ENCODE measurements at places on chromosomes 7 and 10.

DNA sequence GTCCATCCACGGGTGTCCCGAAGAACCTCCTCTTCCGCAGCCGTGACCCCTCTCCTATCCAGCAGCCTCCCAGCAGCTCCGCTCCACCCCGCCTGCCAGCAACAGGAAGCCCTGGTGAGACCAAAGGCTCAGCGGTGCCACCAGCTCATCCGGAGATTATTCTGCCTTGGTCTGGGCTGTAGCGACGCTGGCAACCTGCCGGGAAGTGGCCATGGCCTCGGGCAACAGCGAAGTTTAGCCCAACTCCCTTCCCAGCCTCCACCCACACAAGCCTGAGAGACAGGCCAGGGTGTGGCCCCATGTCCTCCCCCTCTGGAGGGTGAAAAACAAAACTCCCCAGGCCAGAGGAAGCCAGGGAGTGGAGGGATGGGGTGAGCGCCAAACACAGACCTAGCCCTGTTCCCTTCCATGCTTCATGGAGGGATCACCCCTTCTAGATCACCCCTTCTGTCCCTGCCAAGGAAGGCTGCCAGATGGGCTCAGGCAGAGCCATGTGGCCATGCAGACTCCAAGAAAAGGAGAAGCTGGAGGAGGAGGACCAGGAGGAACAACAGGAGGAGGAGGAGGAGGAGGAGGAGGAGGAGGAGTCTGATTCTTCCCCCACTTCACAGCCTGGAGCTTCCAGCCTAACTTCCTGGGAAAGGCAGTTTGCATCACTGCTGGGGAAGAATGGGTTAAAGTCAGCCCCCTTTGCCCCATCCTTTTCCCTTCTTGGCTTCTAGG lies 918 bp downstream of the CALHM2 start:
- DNase-seq = no peak

- no peak for DNase-seq
These were observed 42.4 kb downstream of the STARD3NL start for GRCh38 chr7:38220452-38220851.

- DNase-seq = no peak
These were observed 3.9 kb downstream of the CDK14 start for GRCh38 chr7:90599892-90600555.

- no peak for DNase-seq
These were observed 176.8 kb upstream of the TBX20 start for GRCh38 chr7:35430547-35431153.

DNA sequence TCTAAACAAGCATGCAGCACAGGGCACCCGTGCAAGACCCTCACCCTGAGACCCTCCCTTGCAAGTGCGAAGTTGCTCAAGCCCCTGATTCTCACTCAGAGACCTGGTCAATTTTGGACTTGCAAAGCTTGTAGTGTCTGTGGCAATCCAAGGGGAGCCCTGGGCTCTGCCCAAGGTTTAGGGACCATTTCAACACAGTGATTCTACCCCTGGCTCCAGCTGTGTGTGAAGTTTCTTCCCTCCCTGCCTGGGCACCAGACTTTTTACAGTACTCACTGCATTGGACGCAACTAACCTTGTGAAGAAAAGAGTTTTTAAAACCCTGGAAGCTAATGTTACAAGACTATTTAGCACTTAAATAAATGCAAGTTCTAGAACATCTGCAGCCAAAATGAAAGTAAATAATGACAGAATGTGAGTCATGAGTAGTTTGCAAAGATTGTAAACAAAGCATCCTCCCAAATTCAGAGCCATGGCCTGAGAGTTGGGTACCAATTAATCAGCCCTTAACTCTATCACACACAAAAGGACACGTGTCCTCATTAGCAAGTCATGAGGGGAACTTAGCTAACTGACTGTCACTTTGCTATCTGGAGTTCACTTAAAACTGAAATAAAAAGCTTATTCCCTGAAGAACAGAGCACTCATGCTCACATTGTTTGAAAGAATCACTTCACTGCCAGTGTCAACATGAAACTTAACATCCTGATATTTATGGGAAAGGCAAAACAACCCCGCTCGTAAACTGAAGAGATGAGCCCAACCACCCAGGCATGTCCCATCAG lies 48.1 kb downstream of the RGS10 start:
- DNase-seq = no peak

GRCh38 chr10:44564790-44565189 lies 179.9 kb upstream of the CXCL12 start:
- DNase-seq = no peak

GRCh38 chr10:80462981-80463741 lies 9.1 kb downstream of the TSPAN14 start:
- DNase-seq = no peak

DNA sequence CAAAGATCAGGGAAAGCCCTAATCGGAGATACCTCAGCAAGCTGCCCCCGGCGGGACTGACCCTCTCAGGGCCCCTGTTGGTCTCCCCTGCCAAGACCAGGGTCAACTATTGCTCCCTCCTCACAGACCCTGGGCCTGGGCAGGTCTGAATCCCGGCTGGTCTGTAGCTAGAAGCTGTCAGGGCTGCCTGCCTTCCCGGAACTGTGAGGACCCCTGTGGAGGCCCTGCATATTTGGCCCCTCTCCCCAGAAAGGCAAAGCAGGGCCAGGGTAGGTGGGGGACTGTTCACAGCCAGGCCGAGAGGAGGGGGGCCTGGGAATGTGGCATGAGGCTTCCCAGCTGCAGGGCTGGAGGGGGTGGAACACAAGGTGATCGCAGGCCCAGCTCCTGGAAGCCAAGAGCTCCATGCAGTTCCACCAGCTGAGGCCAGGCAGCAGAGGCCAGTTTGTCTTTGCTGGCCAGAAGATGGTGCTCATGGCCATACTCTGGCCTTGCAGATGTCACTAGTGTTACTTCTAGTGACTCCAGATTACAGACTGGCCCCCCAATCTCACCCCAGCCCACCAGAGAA lies 24.1 kb downstream of the TBATA start:
- DNase-seq = no peak

DNA sequence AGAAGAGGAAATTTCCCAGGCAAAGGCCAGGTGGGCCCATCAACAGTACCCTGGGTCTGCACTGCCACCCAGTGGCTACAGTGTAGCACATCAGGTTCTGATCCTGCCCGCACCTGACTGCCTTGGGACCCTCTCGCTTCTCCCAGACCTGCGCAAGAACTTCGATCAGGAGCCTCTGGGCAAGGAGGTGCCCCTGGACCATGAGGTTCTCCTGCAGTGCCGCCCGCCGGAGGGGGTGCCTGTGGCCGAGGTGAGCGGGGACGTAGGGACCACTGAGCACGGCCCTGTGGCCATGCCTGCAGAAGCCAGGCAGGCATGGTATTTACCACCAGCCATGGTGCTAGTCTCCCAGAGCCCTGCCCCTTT lies 33.9 kb upstream of the SLC29A3 start:
- DNase-seq = no peak

- no peak for DNase-seq
These were observed 26.7 kb downstream of the PLPP4 start for GRCh38 chr10:120483651-120484301.

- no peak for DNase-seq
These were observed 21.8 kb downstream of the SLIT1 start for GRCh38 chr10:97163781-97164501.

DNA sequence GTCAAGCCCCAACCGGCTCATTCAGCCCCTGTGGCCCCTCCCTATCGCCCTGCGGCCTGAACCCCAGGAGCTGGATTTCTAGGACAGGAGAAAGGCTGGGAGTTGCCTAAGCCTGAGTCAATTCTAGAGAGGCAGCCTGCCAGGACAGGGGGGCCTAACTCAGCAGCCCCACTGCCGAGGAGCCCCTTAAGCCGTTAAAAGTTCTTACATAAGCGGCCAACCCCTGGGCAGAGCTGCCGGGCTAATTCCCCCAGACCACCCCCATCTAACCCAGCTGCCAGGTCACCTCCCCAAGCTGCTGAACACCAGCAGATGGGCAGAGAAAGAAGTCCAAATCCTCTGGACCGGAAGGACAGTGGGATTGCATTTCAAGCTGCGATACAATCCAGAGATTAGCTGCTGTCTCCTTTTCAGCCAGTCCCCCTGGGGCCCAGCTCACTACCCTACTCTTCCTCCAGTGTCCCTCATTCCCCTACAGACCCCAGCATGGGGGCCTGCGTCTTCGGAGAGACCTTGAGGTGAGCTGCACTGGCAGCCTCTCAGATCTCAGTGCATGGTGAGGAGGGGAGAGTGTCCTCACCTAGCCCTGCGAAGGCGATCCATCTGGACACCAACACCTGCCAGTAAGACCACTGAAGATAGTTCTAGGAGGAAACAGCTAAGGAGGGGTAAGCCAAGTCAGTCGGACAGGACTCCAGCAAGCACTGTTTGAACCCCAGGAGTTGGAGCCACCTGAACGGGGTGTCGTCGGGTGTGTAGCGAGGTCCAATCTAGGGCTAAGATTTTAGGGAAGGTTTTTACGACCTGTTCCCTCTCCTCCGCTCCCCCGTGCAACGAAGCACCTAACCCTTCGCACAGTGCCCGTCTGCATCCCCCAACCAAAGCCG lies 830 bp downstream of the IMPDH1 start:
- DNase-seq = no peak

- DNase-seq = no peak
These were observed 112.0 kb downstream of the NEURL1 start for GRCh38 chr10:103605359-103606096.

DNA sequence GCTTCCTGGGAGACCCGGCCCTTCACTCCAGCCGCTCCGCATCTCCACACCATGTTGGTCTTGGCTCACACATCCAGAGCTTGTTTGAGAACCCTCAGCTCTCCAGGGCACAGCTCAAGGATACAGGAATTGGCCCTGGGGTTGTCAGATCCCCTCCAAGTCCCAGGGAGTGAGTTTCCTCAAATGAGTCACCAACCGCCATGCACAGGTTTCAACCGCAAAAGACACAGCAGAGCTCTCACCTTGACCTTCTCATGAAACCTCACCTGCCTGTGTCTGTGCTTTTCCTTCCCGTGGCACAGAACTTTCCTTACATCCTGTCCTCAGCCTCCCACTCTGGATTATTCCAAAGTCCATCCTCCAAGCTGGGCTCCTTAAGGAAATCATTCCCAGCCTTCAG lies 20.6 kb downstream of the AZGP1 start:
- no peak for DNase-seq

DNA sequence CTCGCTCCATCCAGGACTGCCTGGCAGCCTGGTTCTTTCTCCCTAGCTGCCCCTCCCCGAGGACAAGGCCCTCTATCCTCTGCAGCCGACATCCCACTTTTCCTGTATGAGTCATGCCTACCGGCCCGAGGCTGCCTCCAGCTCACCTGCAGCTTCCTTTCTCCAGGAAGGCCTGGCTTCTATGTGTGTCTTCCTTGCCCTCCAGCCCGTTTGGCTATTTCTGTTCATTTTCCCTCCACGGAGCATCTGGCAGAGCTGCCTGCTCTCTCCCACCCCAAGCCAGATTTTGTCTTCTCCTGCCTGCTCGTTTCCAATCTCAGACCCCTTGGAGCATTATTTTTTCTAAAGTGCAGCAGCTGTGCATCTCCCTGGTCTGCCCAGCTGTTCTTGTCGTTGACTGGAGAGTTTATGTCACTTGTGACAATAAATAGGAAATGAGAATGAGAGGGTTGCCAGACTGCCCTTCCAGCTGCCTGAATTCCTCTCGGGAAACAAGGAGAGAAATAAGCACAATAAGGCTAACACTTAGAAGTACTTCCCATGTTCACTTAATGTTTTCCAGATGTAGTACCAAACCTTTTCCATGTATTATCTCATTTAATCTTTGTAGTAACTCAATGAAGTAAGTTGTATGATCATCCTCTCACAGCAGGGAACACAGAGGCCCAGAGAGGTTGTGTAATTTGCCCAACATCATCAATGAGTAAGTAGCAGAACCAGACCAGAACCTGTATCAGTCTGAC lies 19.7 kb downstream of the UBTD1 start:
- DNase-seq = no peak

- DNase-seq = no peak
These were observed 25.6 kb downstream of the EZH2 start for GRCh38 chr7:148858489-148858888.

DNA sequence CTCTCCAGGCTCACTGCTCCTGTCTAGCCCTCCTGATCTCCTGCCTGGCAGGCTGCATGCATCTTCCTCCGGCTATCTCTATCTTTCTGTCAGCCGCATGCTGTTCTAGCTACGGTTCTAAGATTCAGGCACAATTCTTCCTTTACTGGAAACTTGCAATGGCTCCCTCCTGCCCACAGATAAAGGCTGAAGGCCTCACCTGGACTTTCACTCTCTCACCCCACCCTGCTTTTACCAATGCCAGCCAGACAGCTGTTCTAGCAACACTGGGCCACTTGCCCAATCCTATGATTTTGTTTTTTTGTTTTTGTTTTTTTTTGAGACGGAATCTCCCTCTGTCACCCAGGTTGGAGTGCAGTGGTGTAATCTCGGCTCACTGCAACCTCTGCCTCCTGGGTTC lies 38.3 kb downstream of the BEND7 start:
- DNase-seq = no peak

- DNase-seq = no peak
These were observed 105.4 kb downstream of the ODAD2 start for GRCh38 chr10:27893358-27893954.

DNA sequence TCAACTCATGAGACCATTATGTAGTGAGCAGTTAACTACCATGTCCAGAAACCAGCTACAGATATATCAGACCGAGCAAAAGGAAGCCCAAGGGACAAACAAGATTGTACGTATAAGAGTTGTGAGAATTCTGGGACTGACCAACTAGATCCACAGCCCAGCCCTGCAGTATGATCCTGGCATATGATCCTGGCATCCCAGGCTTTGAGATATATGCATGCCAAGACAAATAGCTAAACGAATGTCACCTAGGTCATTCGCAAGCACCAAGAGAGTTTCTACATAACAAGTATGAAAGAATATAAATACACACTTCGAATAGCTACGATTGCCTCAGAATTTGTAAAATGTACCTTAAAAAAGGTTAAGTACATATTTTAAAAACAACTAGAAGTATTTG lies 56.4 kb upstream of the PMPCB start:
- no peak for DNase-seq

DNA sequence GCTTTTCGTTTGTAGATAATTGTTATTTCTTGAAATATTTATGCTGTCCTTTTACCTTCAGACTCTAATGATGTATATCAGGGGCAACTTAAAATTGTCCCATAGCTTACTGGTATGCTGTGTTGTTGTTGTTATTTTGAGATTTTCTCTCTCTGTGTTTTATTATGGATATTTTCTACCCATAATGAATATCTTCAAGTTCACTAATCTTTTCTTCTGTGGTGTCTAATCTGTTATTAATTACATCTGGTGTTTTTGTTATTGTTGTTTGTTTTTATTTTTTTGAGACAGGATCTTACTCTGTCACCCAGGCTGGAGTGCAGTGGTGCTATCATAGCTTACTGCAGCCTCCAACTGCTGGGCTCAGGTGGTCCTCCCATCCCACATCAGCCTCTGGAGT lies 102.1 kb downstream of the ANKRD61 start:
- no peak for DNase-seq

GRCh38 chr10:110841767-110842267 lies 29.9 kb upstream of the PDCD4 start:
- DNase-seq = no peak

- no peak for DNase-seq
These were observed 22.1 kb downstream of the KLLN start for GRCh38 chr10:87841186-87841585.

GRCh38 chr7:51077987-51078370 lies 238.6 kb downstream of the COBL start:
- no peak for DNase-seq

- no peak for DNase-seq
These were observed 508.0 kb upstream of the MGMT start for GRCh38 chr10:128958834-128959690.
